LNCaP clone FGC (cell line): ENCODE measurements at places on chromosomes 3 and 15.

- DNase-seq: no peak
Measured at GRCh38 chr15:27483124-27483523, 512.1 kb downstream of the GABRG3 start.

DNA sequence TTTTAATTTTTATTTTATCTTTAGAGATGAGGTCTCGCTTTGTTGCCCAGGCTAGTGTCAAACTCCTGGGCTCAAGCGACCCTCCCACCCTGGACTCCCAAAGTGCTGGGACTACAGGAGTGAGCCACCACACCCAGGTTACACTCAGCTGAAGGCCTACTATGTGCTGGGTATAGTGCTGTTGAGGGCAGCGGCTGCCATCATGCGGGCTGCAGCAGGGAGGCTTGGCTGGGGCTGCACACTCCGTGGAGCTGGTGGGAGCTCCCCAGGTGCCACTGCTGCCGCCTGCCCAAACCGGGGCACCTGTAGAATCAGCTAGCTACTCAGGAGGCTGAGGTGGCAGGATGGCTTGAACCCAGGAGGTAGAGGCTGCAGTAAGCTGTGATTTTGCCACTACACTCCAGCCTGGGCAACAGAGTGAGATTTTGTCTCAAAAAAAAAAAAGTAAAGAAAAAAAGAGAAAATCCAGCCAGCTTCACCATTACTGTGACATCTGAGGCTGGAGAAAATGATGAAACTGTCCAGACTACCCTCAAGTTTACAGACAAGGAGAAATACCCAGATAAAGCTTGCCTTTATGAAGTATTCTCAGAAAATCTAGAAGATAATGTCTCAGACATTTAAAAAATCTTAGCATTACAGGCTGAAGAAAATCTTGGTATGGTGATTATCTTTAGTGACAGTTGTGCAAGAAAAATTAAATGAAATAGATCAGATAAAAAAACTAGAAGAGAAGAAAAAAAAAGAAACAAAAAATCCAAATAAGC, 42.1 kb downstream of the CRABP1 start:
- no peak for DNase-seq

GRCh38 chr15:28989239-28989830, 103.6 kb downstream of the APBA2 start:
- DNase-seq: no peak

DNA sequence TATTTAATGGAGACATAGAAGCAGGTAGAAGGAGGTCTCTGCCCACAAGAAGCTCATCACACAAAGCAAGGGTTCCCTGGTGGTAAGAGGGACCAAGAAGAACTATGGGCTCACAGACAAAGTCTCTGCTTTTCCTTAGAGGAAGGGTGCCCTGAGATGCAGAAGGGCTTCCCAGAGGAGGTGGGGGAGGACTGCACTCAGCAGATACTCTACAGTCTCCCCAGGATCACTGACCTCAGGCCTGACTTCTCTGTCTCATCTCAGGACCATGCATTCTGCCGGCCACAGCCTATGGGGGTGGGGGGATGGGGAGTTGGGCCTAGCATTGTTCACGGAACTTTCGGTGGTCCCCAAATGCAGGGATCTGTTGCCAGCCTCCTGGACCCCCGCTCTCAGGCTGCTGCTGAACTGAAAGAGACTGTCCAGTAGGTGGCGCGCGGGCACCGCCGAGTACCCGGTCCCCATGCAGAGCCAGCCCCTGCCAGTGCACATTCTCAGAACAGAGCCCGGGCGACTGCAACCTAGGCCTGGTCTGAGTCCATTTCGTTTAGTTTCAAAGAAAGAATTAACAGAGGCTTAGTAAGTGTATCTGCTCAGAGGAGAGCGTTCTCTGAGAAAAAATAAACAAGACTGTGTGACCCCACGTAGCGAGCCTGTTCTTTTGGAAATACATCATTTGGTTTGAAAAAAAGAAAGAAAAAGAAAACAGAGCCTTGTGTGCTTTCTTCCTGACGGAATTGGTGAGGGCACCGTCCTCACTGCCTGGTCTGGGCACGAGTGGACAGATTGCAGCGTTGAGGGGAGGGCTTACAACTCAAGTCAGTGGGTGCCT, 74.1 kb downstream of the LRTM1 start:
- no peak for DNase-seq
